Progenitor cell of endocrine pancreas (in vitro differentiated cells): ENCODE measurements at places on chromosomes 3 and 15. TPM values are rescaled to one million over a fixed set of nuclear protein-coding genes. Genes with fewer than 3 reads are reported as not detected.

- H3K4me3 ChIP-seq = no peak overlapping the region
- no peaks in the 10 kb centered on the region for H3K4me1 ChIP-seq
- no peak for DNase-seq
- H3K27ac ChIP-seq = no peak overlapping the region
- H3K27me3 ChIP-seq = no peaks in the 10 kb centered on the region
Observed at GRCh38 chr3:116020495-116020894, 397.2 kb downstream of the GAP43 start.

GRCh38 chr3:38958026-38958720 lies 93.6 kb downstream of the SCN11A start:
- H3K4me1 ChIP-seq = peaks cover 1% of the 10 kb centered on the region
- no peak overlapping the region for H3K27ac ChIP-seq
- H3K4me3 ChIP-seq = no peak overlapping the region
- DNase-seq = no peak
- no peaks in the 10 kb centered on the region for H3K36me3 ChIP-seq

GRCh38 chr3:20043396-20043795 lies 3.1 kb downstream of the KAT2B start:
- no peak overlapping the region for H3K27ac ChIP-seq
- peaks cover 22% of the 10 kb centered on the region for H3K4me1 ChIP-seq
- H3K36me3 ChIP-seq = no peaks in the 10 kb centered on the region
- no peak for DNase-seq
- no peaks in the 10 kb centered on the region for H3K27me3 ChIP-seq

- DNase-seq = no peak
- H3K4me1 ChIP-seq = peaks cover 13% of the 10 kb centered on the region
- peak overlapping the region; percentile 63 for H3K27ac ChIP-seq
- H3K27me3 ChIP-seq = no peaks in the 10 kb centered on the region
- no peaks in the 10 kb centered on the region for H3K36me3 ChIP-seq
- H3K4me3 ChIP-seq = no peak overlapping the region
Observed at GRCh38 chr3:20023623-20024405, 11.8 kb upstream of the PP2D1 start.

GRCh38 chr3:136919799-136920580 lies 37.8 kb upstream of the IL20RB start:
- DNase-seq = no peak
- H3K4me1 ChIP-seq = peaks cover 4% of the 10 kb centered on the region
- no peak overlapping the region for H3K27ac ChIP-seq
- H3K27me3 ChIP-seq = no peaks in the 10 kb centered on the region
- peaks cover 9% of the 10 kb centered on the region for H3K36me3 ChIP-seq
- H3K4me3 ChIP-seq = no peak overlapping the region

GRCh38 chr3:48400824-48401433 lies 28.9 kb downstream of the FBXW12 start:
- peaks cover 1% of the 10 kb centered on the region for H3K27me3 ChIP-seq
- H3K4me1 ChIP-seq = peaks cover 9% of the 10 kb centered on the region
- no peak for DNase-seq

DNA sequence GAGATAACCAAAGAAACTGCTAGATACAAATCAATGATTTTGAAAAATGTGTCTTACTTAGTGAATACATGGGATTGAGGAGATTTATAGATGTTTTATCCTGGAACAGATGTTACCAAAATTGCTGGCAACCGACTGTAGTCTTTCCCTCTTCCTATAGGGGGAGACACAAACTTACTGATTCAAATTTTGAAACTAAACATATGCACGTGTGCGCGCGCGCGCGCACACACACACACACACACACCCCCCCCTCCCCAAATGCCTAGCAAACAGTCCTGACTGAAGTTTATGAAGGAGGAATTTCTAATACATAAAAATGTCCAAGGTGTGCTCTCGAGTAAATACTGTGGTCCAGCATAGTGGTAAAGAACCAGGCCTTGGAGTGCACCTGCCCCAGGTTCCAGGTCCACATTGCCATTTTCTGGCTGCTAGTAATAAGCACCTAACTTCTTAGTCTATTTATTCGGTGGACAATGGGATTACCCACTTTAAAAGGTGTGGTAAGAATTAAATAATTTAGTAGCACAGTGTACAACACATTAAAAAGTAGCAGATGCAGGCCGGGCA lies 18.5 kb upstream of the C3orf62 start:
- no peak overlapping the region for H3K27ac ChIP-seq
- no peaks in the 10 kb centered on the region for H3K4me1 ChIP-seq
- no peak for DNase-seq
- no peak overlapping the region for H3K4me3 ChIP-seq
- peaks cover 33% of the 10 kb centered on the region for H3K36me3 ChIP-seq

DNA sequence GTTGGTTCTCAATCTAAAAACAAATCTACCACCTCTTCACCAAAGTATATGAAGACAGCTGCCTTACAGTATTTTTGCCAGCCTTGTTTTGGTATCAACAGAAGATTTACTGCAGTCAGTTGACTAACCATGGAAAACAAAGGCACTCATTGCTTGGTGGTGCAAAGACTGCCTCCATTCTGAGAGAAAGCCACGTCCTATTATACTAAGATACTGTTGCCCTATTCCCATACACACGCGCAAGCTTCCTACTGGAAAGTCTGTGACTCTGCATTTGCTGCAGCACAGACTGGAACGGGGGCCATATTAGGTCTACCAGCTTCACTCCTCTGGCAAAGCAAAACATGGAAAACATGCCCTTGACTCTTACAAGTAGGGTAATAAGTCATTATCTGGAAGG lies 18.0 kb downstream of the MTMR10 start:
- H3K27ac ChIP-seq = peak overlapping the region; percentile 4
- H3K27me3 ChIP-seq = no peaks in the 10 kb centered on the region
- no peak overlapping the region for H3K4me3 ChIP-seq
- no peak for DNase-seq
- peaks cover 10% of the 10 kb centered on the region for H3K4me1 ChIP-seq
- peaks cover 25% of the 10 kb centered on the region for H3K36me3 ChIP-seq

- no peak overlapping the region for H3K4me3 ChIP-seq
- H3K36me3 ChIP-seq = no peaks in the 10 kb centered on the region
- no peaks in the 10 kb centered on the region for H3K27me3 ChIP-seq
- no peaks in the 10 kb centered on the region for H3K4me1 ChIP-seq
- DNase-seq = no peak
Observed at GRCh38 chr3:68560728-68561127, 371.6 kb downstream of the TAFA4 start.

HACL1 gene
- total RNA-seq = 24.4 and 25.9 TPM in 2 replicates

IL5RA gene
- 0.11 TPM in 1 of 2 replicates, not detected in the other for total RNA-seq

CFAP100 gene
- 0.79 and 1.00 TPM in 2 replicates for total RNA-seq

GOLGA6L7 gene
- total RNA-seq = not detected in 2 replicates

GOLGA6B gene
- total RNA-seq = not detected in 2 replicates

SERPINI2 gene
- 1.8 and 2.0 TPM in 2 replicates for total RNA-seq

NANOGP8 gene
- 0.36 and 0.75 TPM in 2 replicates for total RNA-seq

GOLGA8T gene
- not detected in 2 replicates for total RNA-seq
